ENCODE measurements at places on chromosomes 2 and 18.

DNA sequence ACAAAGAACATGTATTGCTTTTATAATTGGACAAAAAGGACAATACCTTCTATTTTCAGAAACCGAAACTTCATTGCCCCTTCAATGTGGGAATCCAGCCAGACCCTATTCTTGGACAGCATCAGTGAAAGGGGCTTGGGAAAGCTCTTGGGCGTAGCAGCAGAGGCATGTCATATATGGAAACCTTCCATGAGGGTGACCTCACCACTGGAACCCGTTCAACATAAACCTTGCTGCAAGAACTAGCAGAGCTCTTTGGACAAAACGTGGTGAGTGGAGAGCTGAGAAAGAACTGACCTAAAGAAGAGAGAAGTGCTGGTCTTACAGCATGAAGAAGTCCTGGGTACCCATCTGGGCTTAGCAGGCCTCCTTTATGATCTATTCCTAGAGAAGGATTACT, 22.7 kb upstream of the ACTG2 start:
- no peak for DNase-seq

DNA sequence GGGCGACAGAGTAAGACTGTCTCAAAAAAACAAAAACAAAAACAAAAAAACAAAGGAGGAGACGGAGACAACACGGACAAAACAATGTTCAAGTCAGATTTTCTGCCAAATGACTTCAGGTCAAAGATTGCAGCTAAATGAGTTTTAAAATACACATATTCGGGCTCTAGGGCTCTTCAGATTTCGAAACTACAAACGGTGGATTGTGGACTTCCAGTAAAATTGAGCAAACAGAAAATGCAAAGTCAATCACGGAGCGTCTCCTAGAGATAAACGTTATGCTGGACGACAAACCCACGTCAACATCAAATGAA, 558 bp downstream of the MRPS5 start:
- DNase-seq, result no peak

DNA sequence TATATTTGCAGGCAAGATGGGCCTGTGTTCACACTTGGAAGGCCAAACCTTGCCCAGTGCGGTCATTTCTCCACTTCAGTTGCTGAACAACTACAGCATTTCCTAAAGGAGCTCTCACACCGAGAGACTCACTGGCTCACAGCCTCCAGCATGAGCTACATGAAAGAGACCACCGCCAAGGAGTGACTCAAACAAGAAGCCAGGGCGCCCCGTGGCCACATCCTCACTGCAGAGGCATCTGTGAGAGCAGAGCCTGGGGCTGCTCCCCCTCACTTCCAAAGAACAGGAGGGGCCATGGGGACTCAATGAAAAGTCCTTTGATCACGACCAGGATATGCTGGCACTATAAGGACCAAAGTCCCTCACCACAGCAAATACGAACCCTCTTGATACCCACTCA, 50.0 kb downstream of the TMEM163 start:
- peak; percentile 87 for DNase-seq

GRCh38 chr2:18788592-18788991, 199.2 kb upstream of the NT5C1B start:
- DNase-seq, result no peak

DNA sequence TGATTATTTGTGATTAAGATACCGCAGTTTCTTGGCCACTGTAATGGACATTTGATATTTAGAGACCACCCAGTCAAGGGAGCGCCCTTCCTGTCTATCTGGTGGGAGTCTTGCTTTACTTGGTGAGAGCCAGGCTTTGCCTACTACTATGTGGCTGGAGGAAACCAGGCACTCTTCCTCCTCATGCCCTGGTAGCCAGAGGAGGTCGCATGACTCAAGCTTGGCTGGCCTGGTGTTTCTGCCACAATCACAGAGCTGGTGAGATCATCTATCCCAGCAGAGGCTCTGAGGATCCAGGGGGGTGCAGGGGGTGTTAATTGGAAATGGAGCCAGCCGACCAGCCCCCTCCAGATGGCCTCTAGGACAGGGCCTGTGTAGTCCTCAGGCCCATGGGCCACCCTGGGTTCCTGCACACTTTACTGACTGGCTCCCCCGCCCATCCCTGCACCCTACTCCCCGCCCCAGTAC, 46.8 kb upstream of the BIN1 start:
- no peak for DNase-seq

- no peak for DNase-seq
These were observed 336.8 kb downstream of the RBM43 start for GRCh38 chr2:150924878-150925277.

- no peak for DNase-seq
These were observed 51.0 kb upstream of the EML4 start for GRCh38 chr2:42117923-42118753.

DNA sequence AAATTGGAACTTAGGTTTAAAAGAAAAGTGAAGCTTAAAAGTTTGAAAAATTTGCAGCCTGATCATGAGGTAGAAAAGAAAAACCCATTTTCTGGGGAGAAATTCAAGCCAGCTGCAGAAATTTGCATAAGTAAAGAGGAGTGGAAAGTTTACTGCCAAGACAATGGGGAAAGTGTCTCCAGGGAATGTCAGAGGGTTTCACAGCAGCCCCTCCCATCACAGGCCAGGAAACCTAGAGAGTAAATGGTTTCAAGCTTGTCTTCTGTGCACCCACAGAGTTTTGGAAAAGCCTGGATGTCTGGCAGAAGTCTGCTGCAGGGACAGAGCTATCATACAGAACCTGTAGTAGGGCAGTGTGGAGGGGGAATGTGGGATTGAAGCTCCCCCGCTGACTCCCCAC, 254.0 kb upstream of the FSIP2 start:
- DNase-seq, result no peak

GRCh38 chr2:237091779-237092436, 6.2 kb downstream of the COPS8 start:
- DNase-seq, result no peak

DNA sequence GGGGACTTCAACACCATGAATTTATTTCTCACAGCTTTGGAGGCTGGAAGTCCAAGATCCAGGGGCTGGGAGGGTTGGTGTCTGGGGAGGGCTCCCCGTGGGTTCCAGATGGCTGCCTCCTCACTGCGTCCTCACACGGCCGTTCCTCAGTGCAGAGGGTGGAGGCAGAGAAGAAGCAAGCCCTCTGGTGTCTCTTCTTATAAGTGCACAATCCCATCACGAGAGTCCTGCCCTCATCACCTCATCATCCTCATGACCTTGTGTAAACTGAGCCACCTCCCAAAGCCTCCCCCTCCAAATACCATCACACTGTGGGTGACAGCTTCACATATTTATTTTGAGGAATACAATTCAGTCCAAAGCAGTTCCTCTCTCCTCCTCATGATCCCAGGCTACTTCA, 26.3 kb downstream of the TMEM163 start:
- DNase-seq, result no peak

GRCh38 chr2:50084086-50084843, 930.0 kb upstream of the FSHR start:
- DNase-seq, result no peak

- no peak for DNase-seq
These were observed 45.6 kb downstream of the RAMP1 start for GRCh38 chr2:237904831-237905599.

- DNase-seq, result peak; percentile 63
These were observed 1.4 kb downstream of the GPR35 start for GRCh38 chr2:240626531-240627300.

DNA sequence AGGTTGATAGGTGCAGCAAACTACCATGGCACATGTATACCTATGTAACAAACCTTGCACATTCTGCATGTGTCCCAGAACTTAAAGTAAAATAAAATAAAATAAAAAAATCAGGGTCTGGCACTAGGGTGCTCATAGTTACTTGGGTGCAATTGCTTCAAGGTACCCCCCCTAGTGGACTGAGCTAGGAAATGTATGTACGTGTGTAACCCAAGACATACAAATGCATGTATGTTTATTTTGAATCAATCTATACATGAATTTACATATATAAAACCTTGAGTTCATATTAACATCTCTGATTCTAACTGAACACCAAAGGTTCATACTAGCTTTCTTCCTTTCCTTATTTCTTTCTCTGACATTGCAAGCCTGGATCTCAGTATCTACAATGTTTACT, 51.5 kb downstream of the USP37 start:
- no peak for DNase-seq

GRCh38 chr18:4270016-4270415, 185.1 kb downstream of the DLGAP1 start:
- no peak for DNase-seq

DNA sequence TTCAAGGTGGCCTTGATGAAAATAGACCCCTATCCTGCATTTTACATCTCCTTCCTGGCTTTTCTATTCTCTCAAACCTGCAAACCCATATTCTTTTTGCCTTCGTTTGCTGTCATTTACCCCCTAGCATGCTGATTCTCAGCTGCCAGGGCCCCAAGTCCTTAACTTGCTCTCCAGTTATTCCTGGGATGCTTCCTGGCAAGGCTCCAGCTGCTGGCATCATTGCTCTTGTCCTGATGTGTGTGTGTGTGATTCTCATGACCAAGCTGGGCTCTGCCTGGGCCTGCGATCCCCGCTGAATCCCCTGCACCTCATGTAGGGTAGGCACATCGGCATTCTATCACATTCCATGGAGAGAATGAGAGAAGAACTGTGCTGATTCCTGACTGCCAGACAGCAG, 11.9 kb downstream of the NPAS2 start:
- no peak for DNase-seq

DNA sequence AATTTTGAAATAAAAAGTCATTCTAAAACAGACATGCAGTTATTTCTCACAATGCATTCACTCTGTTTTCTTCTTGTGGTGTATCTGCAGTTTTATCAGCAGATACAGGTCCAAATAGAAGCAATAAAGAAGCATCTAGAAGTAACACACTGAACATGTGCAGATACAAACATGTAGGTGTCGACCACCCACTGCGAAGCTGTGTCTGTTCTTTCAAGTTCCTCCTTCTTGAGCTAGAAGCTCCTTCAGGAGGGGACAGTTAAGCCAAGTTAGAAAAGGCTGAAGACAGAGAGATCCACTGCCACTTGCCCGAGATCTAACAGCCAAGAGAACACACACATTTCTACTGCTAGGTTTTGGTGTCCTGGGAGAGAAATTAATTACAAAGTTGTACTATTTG, 30.1 kb downstream of the WDFY1 start:
- DNase-seq, result no peak

- no peak for DNase-seq
These were observed 218 bp downstream of the DGKD start for GRCh38 chr2:233354500-233354924.

DNA sequence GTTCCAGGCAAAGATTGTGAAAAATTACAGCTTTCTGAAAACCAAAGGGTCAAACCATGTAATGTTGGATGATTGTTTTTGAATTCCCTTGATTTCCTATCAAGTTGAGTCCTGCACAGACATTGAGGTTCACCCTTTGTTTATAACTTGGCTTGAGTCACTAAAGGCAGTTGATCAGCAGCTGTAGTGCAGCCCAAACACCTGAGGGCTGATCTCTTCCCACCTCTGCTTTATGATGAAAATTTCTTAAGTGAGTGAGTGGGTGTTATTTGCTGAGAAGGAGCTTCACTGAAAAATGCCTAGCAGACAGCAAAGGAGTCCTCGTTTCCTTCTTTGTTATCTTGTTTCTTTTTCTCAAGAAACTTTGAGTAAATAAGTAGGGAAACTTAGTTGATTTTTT, 31.9 kb upstream of the BMPR2 start:
- no peak for DNase-seq

- DNase-seq, result no peak
These were observed 963 bp downstream of the INPP1 start for GRCh38 chr2:190344276-190344827.

DNA sequence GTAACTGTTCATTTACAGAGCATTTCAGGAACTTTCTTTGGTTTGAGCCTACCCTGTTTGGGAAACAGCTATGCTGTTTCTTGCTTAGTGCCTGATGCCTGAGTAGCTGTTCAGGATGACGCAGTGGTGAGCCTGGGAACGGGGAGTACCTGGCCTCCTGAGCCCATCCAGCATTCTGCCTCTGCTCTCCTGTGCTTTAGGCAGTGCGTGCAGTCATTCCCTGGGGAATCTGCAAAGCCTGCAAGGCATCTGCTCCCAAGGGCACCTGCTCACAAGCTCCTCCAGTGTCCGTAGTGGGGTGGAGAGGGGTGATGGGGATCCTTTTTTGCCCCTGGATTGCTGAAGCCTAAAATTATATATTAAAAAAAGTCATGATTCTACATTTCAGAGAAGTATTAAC, 68.8 kb downstream of the RAPGEF4 start:
- no peak for DNase-seq

- DNase-seq, result no peak
These were observed 457.4 kb upstream of the DSEL start for GRCh38 chr18:67973916-67974315.

DNA sequence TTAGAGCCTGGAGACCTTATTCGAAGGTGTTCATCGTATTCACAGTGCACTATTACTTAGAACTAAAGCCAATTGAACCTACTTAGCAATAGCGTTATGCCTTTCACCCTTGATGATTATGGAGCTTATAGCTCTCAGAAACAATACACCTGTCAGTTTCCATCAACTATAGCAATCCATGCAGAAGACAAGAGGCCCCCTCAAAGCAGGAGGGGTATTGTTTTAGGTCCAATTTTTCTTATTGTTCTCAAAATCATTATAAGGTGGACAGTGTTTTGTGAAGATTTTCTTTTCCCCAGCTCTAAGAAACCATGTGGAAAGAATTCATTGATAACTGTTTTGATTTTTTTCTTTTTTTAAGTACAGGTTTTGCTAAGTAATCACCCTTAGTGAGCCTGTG, 135.5 kb downstream of the MEIS1 start:
- no peak for DNase-seq

DNA sequence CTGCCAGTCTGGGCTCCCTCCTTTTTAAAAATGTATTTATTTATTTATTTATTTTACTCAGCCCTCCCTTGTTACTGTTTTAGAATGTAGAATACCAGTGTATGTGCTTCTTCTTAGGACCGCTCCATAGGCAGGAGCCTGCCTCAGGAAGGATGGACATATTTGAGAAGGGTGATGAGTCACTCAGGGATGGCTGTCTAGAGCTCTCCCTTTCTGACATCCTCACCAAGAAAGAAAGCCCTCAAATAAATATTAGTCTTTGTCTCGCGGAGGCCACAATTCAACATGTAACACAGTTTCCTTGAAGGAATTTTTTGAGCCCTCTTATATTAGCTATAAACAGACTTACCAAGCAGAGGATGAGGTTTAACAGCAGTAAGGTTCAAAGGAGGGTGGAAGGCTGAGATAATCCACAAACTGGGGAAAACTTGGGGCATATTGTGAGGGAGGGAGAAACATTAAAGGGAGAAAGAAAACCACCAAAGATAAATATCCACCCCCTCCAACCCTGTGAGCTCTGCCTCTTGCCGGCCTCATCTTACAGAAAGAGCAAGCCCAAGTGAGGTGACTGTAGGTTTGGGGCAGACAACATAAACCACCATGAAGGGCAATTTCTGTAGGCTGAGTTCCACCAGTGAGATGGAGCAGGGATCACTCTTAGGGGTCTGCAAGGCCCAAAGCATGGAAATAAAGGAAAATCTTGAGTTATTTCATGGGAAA, 163.4 kb downstream of the LRRTM1 start:
- no peak for DNase-seq

GRCh38 chr2:241892299-241893137, 23.0 kb downstream of the RTP5 start:
- DNase-seq, result peak; percentile 8

GRCh38 chr2:134988994-134989605, 58.1 kb downstream of the MAP3K19 start:
- DNase-seq, result no peak

GRCh38 chr2:30446602-30447148, 371 bp upstream of the LCLAT1 start:
- DNase-seq, result no peak
